T-helper 2 cell (primary cell): ENCODE measurements at places on chromosomes 7 and 10.

DNA sequence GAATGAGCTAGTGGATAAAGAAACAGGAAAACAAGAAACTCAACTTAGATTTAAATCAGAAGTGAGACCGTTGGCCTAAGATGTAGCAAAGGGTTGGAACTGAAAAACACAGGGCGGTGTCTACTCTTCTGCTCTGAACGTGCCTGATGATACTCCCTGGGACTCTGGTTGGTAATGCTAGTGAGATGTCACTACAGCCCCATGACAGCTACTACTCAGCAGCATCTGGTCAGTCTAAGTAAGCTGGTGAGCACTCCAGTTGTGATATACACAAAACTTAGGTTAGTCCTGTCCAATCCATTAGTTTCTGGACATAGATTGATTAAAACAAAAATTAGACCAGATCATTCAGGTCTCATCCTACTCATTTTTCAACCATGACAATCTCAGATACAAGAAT, 15.4 kb downstream of the MYPN start:
- DNase-seq, result no peak

DNA sequence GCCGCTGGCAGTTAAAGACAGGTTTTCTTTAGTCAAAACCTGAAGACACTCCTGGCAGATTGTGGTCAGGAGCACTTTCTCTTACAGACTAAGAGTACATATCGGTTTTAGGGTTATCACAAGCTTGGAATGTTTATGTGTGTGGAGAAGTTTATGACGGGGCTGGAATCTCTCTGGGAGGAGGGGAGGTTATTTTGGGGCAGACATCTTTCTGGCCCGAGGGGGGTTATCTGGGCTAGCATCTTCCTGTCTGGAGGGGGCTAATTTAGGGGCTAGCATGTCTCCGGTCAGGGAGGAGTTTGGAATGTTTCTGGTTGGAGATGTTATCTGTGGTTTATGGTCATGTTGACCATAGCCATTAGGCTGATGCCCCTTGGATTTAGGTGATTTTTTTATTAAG, 141.2 kb upstream of the KIF5B start:
- no peak for DNase-seq

GRCh38 chr10:21740989-21741388, 207.0 kb downstream of the MLLT10 start:
- no peak for DNase-seq

GRCh38 chr7:150371996-150372270, 3.3 kb downstream of the REPIN1 start:
- no peak for DNase-seq

DNA sequence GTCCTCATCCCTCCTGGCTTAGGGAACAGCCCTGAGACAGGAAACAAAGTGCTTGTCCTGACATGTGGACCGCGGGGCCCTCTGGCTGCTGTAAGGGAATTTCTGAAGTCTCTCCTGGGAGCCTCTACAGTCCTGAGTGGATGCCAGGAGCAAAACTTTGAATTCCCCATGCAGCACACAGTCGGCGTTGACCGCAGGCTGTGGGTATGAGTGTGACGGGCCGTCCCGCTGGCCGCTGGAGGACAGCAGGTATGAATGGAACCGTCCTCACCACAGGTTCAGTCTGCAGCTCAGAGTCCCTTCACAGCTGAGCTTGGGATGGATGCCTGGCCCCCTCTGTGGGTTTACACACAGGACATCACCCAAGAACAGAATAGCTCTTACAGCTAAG, 94.9 kb downstream of the GPR26 start:
- no peak for DNase-seq

DNA sequence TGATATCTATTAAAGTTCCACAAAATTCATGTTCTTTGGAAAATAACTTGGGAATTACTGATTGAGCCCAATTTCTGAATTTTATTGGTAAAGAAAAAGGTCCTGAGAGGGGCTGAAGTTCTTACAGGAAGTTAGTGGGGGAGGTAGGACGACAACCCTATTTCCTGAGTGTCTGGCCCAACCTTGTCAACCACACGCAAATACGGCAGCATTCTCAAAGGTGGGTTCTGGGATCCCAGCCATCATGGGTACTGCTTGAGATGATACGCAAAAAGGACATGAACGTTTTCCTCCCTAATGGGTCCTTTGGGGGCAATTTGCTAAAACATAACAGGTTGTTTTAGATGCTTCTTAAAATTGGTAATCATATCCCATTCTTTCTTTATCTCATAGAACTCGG, 2.7 kb upstream of the PDCD4 start:
- peak; percentile 77 for DNase-seq

- DNase-seq, result no peak
Measured at GRCh38 chr7:44224974-44225565, 24.3 kb downstream of the YKT6 start.

DNA sequence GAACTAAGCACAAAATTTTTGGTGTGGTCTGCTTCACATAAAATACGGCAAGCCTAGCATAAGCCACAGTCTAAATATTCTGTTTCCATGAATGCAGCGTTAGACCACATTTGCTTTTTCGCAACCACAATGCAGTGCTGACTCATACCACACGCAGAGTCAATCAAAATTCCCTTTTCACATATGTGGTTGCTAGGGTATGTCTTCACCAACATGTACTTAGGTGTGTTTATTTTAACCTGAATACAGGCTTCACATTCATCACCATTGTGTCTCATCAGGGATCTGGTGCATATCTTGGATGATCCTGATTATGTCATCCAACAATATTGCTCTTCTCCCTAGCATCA, 90.8 kb downstream of the CHN2 start:
- no peak for DNase-seq

DNA sequence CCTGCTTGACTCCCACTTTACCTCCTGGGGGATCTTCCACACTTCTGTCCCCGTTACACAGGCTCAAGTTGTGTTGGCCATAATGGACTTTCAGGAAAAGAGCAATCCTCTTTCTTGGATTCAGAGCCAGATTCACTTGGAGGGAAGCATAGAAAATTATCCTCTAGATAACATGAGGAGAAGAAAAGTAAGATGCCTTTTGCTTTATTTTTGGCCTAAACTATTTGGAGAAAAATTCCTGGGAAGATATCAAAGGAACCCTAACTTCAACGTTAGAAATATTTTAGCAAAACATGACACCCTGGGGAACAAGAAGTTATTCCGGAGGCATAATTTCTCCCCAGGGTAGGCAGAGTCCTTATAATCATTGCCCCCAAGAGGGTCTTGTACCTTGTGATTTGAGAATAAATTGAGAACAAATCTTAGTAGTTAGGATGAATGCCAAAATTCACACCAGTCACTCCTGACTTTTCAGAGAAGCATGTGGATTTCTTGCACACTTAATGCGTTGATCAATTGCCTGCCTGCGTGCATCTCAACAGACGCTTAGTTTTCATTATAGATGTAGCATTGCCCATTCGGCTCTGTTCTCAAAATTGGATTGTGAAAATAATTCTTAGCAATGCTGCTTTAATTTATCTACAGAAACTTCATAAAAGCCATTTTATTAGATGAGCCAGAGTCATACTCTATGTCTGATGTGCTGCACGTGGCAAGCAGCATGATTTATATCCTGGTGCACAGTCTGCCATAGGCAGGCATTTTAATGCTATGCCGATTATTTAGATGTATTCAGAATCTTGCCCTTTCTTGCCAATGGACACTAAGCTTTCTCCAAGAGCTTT, 224.4 kb downstream of the C7orf25 start:
- DNase-seq, result no peak

DNA sequence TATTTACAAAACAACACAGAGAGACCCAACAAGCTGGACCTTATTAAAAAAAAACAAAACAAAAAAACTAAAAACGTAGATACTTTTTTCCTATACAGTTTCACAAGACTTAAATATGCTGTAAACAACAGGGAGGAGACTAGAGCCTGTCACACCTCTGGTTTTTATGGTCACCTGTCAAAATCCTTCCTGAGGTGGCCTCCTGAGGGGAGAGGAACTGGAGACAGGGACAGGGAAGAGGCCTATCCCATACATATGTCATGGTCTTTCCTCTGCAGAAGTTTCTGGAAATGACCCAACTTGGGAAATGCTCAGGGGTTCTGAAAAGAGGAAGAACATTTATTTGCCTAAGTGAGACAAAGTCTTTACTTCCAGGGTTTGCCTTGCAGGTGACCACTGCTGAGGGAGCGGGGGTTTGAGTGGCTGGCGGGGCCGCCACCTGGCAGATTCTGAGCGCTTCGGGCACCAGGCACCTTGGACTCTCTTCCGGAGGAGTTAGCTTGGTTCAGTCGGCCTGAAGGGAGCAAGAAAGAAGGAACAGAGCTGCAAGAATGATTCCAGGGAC, 18.3 kb downstream of the CPA1 start:
- DNase-seq, result no peak

DNA sequence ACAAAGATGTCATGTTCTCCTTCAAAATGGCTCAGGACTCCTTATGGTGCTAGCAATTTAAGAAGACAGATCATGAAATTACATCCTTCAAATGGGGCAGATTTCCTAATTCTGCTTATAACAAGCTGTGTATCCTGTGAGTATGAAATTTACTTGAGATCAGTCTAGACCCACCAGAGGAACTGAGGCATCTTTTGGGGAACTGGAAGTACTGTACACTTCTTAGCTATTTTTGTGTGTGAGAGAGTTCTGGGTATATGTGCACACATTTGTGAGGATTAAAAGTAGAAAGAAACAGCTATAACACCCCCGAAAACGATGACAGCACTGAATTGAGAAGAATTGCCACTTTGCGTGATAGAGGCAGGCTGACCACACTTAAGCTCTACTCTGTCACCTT, 187.0 kb upstream of the CCDC6 start:
- DNase-seq, result no peak

DNA sequence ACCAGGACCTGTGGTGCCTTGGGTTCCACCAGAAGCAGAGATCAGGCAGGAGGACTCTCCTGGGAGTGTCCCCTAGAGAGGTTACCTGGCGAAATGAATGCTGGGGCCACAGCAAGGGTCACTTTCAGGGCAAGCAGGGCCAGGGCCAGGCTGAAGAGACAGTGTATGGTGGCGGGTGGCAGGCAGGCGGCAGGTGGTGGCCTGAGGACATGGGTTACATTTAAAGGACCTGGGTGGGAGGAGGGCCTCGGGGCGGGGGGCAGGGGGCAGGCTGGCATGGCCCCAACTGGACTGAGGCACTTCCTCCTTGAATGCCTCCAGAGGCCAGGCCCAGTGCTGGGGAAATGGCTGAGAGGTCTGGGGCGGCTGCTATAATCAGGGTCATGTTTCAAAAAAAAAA, 14.7 kb upstream of the TBRG4 start:
- DNase-seq, result no peak

- DNase-seq, result no peak
Measured at GRCh38 chr7:1040790-1041189, 3.6 kb upstream of the GPR146 start.

- no peak for DNase-seq
Measured at GRCh38 chr7:82317257-82317721, 126.3 kb downstream of the CACNA2D1 start.

GRCh38 chr7:50333221-50333651, 28.7 kb downstream of the IKZF1 start:
- peak; percentile 95 for DNase-seq

DNA sequence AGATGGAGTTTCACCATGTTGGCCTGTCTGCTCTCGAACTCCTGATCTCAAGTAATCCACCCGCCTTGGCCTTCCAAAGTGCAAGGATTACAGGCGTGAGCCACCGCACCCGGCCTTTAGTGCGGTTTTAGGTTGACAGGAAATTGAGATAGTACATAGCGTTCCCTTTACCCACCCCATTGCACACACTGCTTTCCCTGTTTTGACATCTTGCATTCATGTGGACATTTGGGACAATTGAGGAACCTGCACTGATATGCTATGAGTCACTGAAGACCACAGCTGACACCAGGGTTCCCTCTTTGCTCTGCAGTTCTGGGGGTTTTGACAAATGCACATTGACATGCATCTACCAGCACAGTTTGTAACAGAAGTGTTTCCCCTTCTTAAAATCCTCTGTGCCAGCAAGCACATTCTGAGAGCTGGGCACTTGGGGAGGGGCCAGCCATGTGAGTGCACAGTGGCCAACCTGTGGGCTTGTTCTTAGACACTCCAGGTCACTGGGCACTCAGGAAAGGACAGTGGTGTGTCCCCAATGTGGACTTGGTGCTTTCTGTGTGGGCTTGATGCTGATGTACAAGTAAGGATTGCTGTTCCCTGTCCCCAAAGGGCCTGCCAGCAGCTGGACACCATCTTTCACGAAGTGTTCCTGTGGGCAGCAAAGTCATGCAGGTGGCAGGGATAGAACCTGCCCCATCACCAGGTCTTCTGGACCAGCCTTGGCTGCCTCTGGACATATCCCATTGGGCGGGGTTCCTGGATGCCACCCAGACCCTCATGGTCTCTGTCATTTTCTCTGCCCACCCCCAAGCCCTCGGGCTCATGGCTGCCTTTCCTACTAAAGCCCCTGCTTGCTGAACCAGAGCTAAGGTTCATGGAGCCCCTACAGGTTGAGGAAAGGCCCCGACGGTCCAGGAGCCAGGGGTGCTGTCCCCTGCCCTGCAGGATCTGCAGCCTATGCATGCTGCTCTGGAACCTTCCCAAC, 579.8 kb downstream of the GLRX3 start:
- no peak for DNase-seq
